Urothelium cell line (cell line): ENCODE measurements at places on chromosomes 2 and 18.

DNA sequence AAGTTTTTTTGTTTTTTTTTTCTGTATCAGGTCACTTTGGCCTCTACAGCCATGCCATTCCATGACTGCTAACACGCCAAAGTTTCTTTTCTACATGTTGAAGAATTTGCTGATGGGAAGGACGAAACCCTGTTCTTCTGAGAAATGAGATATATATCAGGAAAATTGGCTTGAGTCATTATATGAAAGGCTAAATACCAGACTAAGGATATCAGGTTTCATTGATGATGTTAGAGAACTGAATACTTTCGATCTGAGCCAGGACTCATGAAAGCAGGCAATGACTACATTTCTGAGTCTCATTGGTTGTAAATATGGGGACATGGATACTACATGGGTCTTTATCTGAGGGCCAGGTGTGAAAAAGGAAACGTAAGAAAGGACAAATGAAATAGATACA, 181.4 kb downstream of the OSR1 start:
- DNase-seq: no peak

DNA sequence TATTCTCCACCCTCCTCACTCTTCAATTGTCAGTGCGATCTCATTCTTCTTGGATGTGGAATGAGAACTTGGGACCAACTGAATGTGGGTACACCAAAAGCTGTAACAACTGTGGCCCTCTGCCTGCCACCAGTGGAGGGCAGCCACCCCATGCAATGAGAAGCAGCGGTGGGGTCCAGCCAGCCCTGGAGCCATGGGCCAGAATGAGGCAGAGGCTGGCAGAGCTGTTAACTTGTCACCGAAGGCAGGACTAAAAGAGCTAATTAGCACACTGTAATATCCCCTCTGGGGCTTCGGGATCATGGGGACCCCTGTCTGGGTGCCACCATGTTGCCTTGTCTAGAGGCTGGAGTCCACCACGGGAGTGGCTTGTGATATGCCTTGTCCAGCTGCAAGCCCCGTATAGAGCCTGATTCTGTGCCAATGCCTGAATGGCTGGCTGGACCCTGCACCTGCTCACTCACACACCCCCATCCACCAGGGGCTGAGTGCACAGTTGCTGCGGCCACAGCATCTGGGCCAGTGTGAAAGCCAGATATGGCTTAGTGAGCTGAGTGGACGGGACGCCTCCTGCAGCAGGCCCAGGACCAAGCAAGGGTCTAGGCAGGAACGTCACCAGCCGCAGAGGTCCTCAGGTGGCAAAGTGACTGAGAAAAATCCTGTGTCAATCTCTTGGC, 680.5 kb downstream of the DSC3 start:
- DNase-seq: no peak

GRCh38 chr2:46296216-46296839, 879 bp upstream of the EPAS1 start:
- DNase-seq: no peak

DNA sequence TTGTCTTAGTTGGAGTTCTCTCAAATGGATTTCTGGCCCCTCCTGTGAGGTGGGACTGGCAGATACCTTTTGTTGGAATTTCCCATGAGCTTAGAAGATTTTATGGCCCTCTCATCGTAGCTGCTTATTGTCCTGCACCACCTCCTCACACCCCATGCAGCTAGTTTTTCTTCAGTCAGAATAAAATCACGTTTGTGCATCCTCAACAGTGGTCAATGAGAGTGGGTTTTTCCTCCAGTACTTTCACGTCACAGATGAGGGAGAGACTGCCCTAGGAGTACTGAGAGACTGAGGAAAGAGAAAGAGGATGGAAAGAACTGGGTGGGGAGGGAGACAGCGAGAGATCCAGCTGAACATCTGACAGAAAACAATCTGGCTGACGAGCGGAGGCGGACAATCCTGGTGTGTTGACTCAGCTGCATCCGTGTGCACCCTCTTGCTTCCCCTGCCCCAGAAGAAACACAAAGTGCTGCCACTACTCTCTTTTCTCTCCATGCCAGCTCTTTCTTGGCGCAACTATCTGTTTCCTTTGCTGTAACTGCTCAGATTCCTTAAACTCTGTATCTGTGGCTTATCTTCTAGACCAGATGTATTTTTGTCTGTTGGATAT, 7.4 kb downstream of the RAPGEF4 start:
- DNase-seq: no peak

DNA sequence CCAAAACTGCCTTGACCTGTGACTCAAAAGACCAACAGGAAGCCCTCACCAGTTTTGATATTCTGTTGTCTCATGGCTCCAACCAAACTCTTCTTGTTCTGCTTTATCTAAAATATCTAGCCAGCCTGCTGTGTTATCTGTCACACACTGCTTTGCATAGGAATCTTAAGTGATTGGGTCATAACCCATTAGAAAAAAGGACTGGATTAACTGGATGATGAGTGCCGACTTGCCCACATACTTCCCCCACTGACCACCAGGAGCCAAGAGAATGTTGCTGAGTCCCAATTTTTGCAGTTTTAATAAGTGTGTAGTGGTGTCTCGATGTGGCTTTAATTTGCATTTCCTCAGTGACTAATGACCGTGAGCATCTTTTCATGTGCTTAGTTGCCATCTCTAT, 6.5 kb downstream of the MOGAT1 start:
- DNase-seq: no peak

DNA sequence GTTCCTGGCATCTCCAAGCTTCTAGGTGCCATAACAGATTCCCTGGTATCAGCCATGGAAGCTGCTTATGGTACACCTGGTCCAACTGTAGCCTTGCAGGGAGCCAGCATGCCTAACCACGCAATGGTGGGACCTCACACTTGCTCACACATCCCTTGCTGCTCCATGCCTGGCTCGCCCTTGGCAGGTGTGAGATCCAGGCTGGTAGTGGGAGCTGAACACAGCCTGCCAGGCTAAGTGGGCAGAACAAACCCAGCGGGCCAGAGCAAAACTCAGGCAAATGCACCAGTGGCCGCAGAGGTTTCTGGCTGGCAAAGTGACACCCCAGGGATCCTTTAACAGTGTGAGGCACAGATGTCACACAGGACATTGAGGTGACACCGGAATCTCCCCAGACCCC, 185.8 kb downstream of the NDUFA10 start:
- DNase-seq: no peak

- DNase-seq: no peak
These were observed 101.2 kb downstream of the KCNS3 start for GRCh38 chr2:17979707-17980106.

DNA sequence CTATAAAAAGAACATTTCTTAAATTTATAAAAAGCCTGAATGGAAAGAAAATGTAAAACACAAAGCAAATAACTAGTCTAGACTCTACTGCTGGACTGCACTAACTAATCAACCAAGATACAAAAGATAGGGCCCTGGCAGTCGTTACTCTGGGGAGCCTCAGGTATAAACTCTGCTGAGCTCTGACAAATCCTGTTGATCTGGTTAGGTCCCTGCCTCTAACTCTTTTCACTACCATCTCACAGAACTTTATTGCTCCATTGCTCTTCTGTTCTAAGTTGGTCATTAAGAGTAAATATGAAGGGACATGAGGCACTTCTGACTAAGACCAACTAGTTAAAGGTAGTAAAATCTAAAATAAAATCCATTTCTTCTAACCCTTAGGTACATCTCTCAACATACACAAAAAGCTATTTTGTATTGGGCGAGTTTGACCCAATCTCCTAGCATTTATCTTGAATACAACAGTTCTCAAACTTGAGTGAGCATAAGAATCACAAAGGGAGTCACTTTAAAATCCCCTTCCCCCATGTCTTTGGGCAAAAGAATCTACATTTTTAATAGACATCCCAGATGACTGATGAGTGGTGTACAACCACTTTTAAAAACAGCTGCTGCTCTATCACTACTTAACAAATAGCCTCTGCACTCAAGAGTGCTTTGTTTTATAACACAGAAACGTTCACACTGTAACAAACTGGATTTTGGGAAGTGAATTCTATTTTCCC, 2.5 kb downstream of the CHN1 start:
- no peak for DNase-seq

DNA sequence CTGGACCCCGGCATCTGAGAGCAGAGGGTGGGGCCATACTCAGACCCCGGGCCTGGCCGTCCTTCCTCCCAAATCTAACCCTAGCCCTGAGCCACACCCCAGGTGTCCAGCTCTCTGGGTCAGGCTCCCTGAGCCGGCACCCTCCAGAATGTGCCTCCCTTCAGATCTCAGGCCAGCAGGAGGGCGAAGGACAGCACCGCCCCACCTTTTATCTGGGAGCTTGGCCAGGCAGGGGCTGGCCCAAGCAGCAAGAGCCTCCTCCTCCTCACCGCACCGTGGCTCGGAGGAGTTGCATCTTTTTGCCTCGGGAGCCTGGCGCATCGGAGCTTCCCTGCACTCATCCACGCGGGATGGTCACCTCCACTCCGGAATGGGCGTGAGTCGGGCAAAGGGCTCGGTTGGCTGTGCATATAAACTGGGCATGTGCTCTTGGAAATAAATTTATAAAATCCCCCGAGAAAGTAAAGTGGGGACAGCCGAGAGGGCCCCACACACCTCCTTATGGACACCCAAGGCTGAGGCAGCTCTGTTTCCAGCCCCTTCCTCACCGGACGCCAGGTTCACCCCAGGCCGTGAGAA, 69.1 kb upstream of the CTDP1 start:
- DNase-seq: no peak

- no peak for DNase-seq
These were observed 32.3 kb downstream of the LYPD6B start for GRCh38 chr2:149070681-149071320.

DNA sequence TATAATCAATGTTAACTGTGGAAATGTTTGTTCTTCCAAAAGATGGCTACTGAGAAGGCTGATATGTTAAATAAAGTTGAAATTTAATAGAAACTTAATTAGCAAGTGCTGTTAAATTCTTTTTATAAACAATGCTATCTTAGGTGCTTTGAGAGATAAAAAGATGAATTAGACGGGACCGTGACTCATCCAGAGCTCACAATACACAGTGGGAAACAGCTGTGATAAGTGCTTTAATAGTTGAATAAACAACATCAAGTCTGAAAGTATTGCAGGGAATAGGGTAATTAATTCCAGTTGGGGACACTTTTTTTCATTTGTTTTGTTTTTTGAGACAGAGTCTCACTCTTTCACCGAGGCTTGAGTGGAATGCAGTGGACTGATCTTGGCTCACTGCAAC, 85.5 kb upstream of the DTNA start:
- DNase-seq: no peak

GRCh38 chr2:238169048-238169707, 10.4 kb downstream of the ERFE start:
- no peak for DNase-seq

- DNase-seq: no peak
These were observed 52.2 kb downstream of the MRPS9 start for GRCh38 chr2:105090091-105090490.

- DNase-seq: no peak
These were observed 17.6 kb upstream of the SPATS2L start for GRCh38 chr2:200288670-200289429.

DNA sequence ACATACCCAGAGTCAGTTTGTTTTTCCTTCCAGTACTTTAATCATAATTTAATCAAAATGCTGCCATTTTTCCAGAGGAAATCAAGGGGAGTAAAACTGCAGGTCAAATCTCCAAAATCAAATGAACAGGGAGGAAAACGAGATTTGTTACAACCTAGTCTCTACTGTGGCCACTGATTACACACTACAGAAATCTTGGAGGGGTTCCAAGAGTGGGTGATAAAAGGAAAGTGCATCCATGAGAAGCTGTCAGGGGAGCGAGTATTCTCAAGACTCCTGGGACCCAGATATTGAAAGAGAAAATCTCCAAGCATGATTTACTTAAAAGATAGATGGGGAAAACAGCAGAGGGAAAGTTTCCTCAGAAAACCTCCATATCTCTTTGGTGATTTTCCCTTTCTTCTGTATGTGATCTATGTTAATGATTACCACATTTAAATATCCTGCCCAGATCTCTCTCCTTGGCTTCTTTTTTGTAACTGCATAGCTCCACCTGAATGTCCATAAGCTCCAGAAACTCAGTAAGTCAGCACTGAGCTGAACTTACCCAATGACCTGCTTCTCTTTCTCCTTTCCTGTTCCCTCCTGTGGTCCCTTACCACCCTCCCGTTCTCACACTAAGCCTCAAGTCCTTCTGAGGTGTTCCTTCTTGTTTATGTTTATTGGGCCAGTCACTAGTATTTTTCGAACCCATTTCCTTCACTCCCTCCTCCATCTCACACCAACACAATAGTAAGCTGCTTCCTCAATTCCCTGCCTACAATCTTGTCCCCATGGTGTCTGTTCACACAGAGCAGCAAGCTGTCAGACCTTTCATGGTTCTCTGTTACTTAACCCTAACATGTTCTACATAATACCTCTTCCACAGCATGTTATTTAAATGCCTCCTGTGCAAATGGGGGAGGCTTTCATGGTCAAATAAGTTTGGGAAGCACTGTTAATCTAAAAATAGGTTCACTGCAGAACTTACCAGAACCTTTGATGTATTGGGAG, 73.9 kb upstream of the TWSG1 start:
- no peak for DNase-seq

DNA sequence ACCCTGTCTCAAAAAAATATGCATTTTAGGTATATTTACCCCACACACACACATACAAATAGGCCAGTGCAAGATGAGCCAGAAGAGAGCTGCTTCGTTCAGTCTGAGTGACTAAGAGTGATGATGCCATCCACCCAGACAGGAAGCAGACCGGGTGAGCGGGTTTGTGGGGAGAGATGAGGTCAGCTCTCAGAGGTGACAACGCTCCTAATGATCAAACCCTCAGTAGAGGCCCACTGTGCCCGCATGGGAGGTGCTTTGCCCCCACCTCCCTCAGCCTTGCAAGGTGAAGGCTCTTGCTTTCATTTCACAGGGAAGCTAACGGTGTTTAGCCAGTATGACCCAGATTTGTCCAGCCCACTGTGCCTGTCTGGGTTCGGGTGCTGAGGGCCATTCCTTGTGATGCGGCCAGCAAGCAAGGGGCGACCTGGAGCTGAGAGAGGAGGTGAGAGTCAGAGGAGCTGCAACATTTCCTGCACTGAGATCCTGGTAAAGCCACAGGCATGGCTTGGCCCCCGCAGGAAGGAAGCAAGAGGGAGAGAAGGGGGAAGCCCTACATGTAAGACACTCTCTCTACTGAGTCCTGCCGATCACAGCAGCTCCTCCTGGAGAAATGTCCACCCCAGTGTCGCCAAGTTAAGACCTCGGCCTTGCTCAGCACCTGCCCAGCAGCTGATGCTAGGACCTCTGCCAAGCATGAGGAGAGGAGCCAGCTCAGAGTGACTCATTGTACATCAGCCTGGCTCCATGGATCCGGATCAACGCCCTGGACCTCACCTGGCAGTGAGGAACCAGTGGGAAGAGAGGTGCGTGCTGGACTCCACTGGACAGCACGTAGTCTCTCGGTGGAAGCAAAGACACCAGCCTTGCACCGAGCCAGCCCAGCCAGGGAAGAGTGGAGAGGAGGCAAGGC, 37.0 kb downstream of the NIFK start:
- peak; percentile 93 for DNase-seq

GRCh38 chr18:79317703-79318102, 78.0 kb upstream of the NFATC1 start:
- no peak for DNase-seq
